Prostate gland (tissue), 2 donors: ENCODE measurements at places on chromosomes 6 and 20. TPM values are rescaled to one million over a fixed set of nuclear protein-coding genes. Genes with fewer than 3 reads are reported as not detected.

Gene RUNX2
- total RNA-seq: 10.7 TPM

Gene PSMB9
- 27.7 TPM for total RNA-seq

Gene MMS22L
- total RNA-seq: 6.4 TPM

Gene TMEM74B
- total RNA-seq: 0.59 TPM

Gene SLC13A3
- 10.5 TPM for total RNA-seq
